RKO (cell line): ENCODE measurements at places on chromosomes 6 and 20.

DNA sequence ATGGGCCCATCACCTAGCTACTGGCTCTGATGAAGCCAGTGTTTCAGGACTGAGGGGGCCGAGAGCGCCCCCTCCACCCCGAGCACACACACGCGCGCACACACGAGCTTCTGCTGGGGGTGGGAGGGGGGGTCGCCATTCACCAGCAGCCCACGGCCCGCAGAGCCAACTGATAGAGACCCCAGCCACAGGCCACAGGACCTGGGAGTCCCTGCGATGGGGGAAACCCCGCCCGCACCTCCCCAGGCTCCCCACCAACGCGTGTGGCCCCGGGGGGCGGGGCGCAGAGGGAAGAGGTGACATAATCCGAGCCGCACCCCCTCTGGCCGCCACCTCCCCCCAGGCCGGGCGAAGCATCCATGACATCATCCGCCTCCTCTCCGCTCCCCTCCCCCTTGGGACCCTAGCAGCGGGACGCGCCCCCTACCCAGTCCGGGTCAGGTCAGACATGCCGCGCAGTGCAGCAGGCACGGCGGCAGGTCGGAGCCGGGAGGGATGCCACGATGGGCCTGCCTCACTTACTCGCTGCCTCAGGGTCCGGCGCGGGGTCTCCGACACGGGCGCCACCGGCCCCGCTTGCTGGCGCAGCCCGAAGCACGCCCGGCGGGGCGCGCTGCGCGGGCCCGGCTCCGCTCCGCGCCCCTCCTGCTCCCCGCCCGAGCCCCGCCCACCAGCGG is at the start of gene LZTS3:
Gene LZTS3, minus strand, starts transcription at position 617 of the 677 bp plus-strand sequence. CDS start 6,386 bp downstream, outside the sequence.
- peak; percentile 86 for DNase-seq

DNA sequence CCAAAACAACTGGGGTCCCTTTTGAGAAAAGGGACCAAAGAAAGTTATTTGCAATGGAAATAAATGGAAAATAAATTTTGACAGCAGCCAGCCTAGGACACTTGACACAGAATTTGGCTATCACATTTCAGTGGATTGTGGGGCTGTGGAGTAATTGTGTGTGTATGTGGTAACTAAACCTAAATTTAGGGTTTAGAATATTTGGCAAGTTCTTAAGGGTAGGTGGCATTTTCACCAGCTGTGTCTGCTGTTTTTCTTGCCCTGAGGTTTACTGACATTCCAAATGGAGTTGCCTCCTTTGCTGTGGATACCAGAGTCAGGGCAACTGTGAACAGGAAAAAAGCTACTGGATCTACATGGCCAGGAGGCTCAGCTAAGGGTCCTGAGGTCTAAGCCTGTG is 270.9 kb downstream of the SLC24A3 start:
- no peak for DNase-seq

GRCh38 chr20:17985388-17986018 is 16.7 kb downstream of the MGME1 start:
- DNase-seq = no peak

DNA sequence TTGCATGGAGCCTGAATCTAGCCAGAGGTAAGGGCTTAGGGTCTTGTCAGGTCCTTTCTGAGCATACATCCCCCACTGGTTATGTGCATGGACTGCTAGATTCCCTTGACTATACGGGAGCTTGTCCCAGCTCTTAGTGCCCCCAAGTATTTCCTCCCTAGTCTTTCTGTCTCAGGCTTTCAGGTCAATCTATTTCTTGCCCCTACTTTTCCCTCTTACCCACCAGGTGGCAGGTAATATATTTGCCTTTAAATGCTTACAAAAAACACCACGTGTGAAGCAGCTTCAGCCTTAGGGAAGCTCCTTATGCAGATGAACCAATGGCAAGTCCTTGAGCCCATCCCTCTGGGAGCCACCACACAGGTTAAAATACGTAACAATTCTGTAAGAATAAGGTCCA is 454.2 kb downstream of the GRIK2 start:
- DNase-seq = no peak

GRCh38 chr6:33314515-33314942 is 651 bp upstream of the TAPBP start:
- DNase-seq = peak; percentile 75

- DNase-seq = peak; percentile 76
Observed at GRCh38 chr6:30684386-30685156, 1.9 kb downstream of the PPP1R18 start.

DNA sequence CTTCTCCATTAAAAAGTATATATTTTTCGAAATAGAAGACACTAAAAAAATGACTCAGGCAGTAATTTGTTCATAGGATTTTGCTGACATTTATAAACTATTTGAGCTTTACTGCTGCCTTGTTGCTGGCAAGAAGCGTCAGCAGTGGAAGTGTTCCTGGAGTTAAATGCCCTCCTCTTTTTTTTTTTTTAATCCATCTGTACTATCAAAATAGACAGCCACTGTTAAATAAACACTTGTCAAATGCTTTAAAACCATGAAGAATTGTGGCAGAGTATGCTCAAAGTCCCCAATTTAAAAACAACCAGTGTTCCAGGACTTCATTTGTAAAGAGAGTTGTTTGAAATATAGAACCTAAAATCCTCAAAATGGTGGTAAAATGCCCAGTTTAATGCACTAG is 253.8 kb downstream of the NKAIN2 start:
- no peak for DNase-seq

DNA sequence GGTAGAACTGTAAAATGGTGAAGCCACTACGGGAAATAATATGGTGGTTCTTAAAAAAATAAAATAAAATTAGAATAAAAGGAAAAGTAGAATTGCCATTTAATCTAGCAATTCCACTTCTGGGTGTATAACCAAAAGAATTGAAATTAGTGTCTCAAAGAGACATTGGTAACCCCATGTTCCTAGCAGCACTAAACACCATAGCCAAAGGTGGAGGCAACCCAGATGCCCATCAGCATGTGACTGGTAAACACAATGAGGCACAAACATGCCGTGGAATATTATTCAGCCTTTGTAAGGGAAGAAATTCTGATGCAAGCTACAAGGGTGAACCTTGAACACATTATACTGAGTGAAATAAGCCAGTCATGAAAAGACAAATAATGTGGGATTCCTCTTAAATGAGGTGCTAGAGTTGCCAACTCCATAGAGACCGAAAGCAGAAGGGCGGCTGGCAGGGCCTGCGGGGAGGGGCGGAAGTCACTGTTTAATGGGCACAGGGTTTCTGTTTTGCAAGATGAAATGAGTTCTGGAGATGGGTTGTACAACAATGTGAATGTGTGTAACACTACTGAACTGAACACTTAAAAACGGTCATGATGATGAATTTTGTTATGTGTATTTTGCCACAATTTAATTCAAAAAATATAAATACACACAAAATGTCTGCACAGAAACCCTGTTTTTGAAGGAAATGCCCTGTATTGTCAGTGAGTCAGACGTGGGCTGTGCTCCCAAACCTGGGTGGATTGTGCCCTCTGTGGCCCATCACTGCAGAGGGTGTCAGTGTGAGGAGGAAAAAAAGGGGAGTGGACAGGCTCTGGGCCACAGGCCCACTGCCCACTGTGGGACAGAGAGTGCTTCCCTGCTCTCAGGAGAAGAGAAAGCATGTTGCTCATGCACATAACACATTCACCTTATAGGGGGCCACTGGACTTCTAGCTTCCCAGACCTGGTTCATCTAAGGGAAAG is 49.6 kb upstream of the CD93 start:
- DNase-seq = no peak

DNA sequence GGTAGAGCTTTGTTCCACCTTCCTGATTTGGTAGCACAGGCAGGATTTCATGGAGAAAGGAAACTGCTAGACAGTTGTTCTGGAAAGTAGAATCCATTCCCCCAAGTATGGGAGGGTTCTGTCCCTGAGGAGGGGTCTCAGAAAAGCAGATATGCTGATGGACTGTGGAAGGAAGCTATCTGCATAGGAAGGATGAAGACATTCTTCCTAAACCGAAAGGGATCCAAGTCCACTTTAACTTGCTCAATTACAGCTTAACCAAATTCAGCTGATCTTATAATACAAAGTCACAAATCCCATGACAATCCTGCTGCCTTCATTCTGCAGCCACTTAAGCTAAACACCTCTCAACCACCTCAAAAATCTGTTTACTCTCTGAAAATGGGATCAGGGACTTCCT is 2.6 kb downstream of the MAN1A1 start:
- no peak for DNase-seq

- peak; percentile 47 for DNase-seq
Observed at GRCh38 chr6:117483004-117483644, 650 bp downstream of the DCBLD1 start.

DNA sequence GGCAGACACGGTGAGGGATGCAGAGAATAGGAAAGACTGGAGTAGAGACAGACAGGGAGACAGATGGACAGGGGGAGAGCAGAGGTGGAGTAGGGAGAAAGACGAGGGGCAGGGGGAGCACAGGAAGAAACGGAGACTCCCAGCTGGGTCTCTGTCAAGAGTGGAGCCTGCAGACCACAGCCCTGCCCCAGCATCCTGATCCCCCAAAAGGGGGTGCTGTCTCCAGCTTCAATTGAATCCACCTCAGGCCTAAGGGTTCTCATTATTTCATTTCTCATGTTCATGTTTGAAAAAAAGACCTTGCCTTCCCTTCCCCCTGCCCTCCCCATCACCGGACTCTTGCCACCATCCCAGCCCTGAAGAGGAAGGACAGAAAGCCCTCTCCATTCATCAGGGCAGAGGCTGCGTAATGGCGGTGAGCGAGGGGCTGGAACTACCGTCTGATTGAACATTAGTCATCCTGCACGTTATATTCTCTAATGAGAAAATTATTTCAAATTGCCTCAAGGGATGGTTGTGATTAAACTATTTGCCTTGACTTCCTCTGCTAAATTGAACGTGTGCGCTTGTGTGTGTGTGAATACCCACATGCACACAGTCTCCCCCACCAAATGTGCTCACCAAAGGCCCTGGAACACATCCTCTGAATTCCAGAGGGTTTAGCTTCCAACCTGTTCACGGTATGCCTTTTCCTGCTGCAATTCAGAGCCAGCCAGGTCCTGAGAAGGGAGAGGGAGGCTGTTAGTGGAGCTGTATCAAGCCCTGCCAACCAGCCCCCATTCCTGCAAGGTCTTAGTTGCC is 98.3 kb downstream of the CDC5L start:
- DNase-seq = no peak

- no peak for DNase-seq
Observed at GRCh38 chr20:1676650-1677049, 19.1 kb upstream of the SIRPG start.

DNA sequence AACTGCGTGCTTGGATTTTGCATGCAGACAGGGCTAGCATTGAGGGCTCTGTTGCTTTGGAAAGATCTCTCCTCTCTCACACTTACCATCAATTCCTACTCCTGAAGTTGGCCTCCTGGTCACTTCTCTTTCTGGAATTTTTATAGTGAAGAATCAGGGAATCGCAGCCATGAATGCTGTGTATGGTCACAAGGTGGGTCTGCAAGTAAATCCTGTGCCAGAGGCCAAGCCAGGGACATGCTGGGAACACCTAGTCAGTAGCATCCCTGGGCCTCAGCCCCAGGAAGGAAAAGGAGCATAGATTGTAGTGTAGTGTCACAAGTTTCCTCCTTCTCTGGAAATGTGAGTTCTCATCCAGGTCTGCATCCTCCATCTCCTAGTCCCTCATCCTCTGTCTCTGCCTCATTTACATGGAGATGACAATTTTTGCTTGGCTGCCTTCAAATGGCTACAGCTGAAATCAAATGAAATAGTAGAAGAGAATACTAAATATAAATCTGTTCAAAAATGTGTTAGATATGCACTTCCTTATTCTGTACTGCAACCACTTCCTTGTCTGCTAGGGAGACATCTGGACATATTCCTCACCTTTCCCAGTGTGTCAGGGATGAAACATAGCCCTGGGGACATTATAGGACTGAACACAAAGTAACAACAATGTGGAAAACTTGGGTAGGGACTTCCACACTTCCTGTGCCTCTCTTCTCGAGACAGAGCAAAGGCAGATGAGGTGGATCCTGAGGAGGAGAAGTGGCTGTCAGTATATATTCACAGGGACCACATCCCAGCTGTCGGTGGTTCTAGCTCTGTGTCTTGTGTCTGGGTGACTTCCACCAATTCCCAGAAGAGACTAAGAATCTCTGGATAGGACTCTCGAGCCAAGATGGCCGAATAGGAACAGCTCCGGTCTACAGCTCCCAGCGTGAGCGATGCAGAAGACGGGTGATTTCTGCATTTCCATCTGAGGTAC is 17.0 kb downstream of the CST9 start:
- DNase-seq = no peak

DNA sequence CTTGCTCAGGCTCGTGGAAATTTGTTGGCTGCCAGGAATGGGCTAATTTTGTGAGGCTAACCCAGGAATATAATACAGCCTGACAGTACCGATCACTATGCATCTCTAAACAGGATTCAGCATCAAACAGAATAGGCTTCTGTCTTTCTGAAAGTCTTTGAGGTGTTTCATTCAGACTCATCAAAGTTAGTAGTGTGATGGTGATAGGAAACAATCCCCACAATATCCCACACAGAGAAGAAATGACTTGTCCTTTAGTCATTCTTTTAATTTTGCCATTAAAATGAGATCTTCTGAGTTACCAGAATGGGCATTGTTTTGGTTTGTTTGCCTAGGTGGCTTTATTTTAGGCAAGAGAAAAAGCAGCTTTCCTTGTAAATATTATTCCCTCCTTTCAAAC is 54.3 kb downstream of the FAM229B start:
- DNase-seq = no peak

- peak; percentile 49 for DNase-seq
Observed at GRCh38 chr6:148509800-148510581, 167.4 kb downstream of the SASH1 start.

DNA sequence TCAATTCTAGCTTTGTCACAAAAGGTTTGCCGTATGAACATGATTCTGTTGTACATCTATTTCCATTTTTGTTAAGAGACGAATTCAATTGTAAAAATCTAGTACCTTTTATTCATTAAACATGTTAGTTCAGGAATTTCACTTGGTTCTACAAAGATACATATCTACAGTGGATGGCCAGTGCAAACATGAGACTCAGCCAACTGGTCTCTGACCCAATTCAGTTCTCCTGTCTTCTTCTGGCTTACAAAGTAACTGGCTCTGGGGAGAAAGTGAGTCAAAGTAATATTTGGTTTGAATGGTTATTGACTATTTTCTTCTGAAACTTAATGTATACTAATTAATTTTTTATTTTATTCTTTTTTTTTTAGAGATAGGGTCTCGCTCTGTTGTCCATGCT is 70.0 kb downstream of the ESR1 start:
- no peak for DNase-seq
